ENCODE measurements at places on chromosomes 11 and 22. TPM values are rescaled to one million over a fixed set of nuclear protein-coding genes. Genes with fewer than 3 reads are reported as not detected.

GRCh38 chr11:59550368-59550841 is 39.1 kb downstream of the OR4D9 start:
- peak overlapping the region; percentile 89 for H3K4me3 ChIP-seq
- H3K4me1 ChIP-seq, result peaks cover 24% of the 10 kb centered on the region
- H3K27ac ChIP-seq, result peak overlapping the region; percentile 94
- H3K36me3 ChIP-seq, result no peaks in the 10 kb centered on the region

- no peak overlapping the region for H3K4me3 ChIP-seq
- H3K27ac ChIP-seq, result no peak overlapping the region
- DNase-seq, result no peak
- peaks cover 3% of the 10 kb centered on the region for H3K36me3 ChIP-seq
- H3K27me3 ChIP-seq, result no peaks in the 10 kb centered on the region
- no peaks in the 10 kb centered on the region for H3K4me1 ChIP-seq
Measured at GRCh38 chr11:61279934-61280659, 15.0 kb downstream of the VWCE start.

- H3K27ac ChIP-seq, result no peak overlapping the region
- no peaks in the 10 kb centered on the region for H3K36me3 ChIP-seq
- DNase-seq, result no peak
- no peak overlapping the region for H3K4me3 ChIP-seq
- H3K27me3 ChIP-seq, result peaks cover 5% of the 10 kb centered on the region
- H3K4me1 ChIP-seq, result no peaks in the 10 kb centered on the region
Measured at GRCh38 chr11:13114566-13115379, 105.7 kb downstream of the RASSF10 start.

GRCh38 chr11:78694152-78694551 is 119.5 kb upstream of the NARS2 start:
- H3K4me3 ChIP-seq, result no peak overlapping the region
- no peaks in the 10 kb centered on the region for H3K36me3 ChIP-seq
- H3K27me3 ChIP-seq, result peaks cover 17% of the 10 kb centered on the region

GRCh38 chr22:46066691-46067090 is 83.6 kb upstream of the PPARA start:
- no peaks in the 10 kb centered on the region for H3K36me3 ChIP-seq
- H3K27me3 ChIP-seq, result no peaks in the 10 kb centered on the region
- no peak for DNase-seq
- no peak overlapping the region for H3K4me3 ChIP-seq
- peaks cover 21% of the 10 kb centered on the region for H3K4me1 ChIP-seq
- peak overlapping the region; percentile 1 for H3K27ac ChIP-seq

DNA sequence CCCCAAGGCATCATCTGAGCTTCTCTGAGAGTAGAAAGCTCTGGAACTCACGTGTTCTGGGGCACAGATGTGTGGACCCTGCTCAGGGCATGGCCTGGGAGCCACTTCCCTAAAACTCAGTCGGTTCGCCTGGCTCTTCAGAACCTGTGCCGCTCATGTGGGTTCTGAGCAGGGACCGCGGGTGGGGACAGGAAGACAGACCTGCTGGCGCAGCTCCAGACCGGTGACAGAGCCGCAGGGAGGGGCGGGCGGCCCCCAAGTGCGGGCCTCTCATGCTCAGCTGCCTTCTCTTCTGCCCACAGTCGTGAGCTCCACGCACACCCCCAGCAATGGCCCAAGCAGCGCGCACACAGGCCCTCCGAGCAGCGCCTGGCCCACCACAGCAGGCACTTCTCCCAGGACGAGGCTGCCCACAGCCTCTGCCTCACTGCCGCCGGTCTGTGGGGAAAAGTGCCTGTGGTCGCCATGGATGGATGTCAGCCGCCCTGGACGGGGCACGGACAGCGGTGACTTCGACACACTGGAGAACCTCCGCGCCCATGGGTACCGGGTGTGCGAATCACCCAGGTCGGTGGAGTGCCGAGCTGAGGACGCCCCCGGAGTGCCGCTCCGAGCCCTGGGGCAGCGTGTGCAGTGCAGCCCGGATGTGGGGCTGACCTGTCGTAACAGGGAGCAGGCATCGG is 24.2 kb downstream of the MUC5AC start:
- no peak overlapping the region for H3K4me3 ChIP-seq
- H3K36me3 ChIP-seq, result no peaks in the 10 kb centered on the region
- H3K27ac ChIP-seq, result no peak overlapping the region
- H3K27me3 ChIP-seq, result no peaks in the 10 kb centered on the region
- DNase-seq, result no peak
- H3K4me1 ChIP-seq, result no peaks in the 10 kb centered on the region

GRCh38 chr11:100630898-100631297 is 56.2 kb upstream of the ARHGAP42 start:
- H3K4me1 ChIP-seq, result no peaks in the 10 kb centered on the region
- H3K4me3 ChIP-seq, result no peak overlapping the region
- no peaks in the 10 kb centered on the region for H3K36me3 ChIP-seq

GRCh38 chr11:134757633-134758032 is 345.6 kb upstream of the B3GAT1 start:
- no peaks in the 10 kb centered on the region for H3K36me3 ChIP-seq
- no peak for DNase-seq
- H3K4me1 ChIP-seq, result no peaks in the 10 kb centered on the region
- no peaks in the 10 kb centered on the region for H3K27me3 ChIP-seq

GRCh38 chr22:24216541-24217209 is 28.2 kb downstream of the GGT5 start:
- no peak overlapping the region for H3K27ac ChIP-seq
- no peaks in the 10 kb centered on the region for H3K4me1 ChIP-seq
- H3K36me3 ChIP-seq, result no peaks in the 10 kb centered on the region
- no peak for DNase-seq
- no peak overlapping the region for H3K4me3 ChIP-seq

- H3K36me3 ChIP-seq, result no peaks in the 10 kb centered on the region
- no peak overlapping the region for H3K4me3 ChIP-seq
- H3K27ac ChIP-seq, result no peak overlapping the region
- peaks cover 3% of the 10 kb centered on the region for H3K27me3 ChIP-seq
Measured at GRCh38 chr11:117584056-117584830, 212.8 kb downstream of the DSCAML1 start.

- H3K27ac ChIP-seq, result no peak overlapping the region
- H3K36me3 ChIP-seq, result no peaks in the 10 kb centered on the region
- DNase-seq, result no peak
Measured at GRCh38 chr11:132942611-132943356, 589.5 kb downstream of the OPCML start.

DNA sequence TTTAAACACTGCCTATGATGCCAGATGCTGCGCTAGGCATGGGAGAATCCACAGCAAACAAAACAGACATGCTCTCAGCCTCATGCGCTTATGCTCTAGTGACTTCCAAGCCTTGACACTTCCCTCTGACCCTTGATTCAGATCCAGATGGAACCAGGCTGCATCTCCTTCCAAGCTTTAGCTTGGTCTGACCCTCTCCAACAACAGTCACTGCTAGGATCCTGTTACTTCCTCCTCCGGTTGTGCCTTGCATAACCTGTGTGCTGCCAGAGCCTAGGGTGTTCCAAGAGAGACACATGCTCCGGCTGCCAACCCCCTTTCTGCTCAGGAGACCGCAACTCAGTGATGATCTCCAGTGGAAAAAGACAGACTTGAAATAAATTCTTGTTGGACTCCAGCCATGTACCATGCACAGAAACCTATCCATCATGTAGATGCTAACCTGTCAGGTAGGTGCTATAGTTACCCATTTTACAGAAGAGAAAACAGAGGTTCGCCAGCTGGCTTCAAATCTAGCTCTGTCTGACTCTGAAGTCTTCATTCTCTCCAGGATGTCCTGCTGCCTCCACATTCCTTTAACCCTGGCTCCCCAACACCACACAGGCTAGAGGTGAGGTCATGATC is 136.3 kb upstream of the TEAD1 start:
- DNase-seq, result no peak
- no peak overlapping the region for H3K27ac ChIP-seq
- H3K4me1 ChIP-seq, result no peaks in the 10 kb centered on the region
- H3K27me3 ChIP-seq, result peaks cover 4% of the 10 kb centered on the region
- H3K36me3 ChIP-seq, result no peaks in the 10 kb centered on the region

Gene MORC2
- total RNA-seq, result 42.1 TPM

Gene CYB5R2
- 4.5 TPM for total RNA-seq

Gene IL10RA
- 147 TPM for total RNA-seq

Gene APOA4
- not detected for total RNA-seq

Gene PDE2A
- total RNA-seq, result 0.62 TPM

Gene IFITM1
- 256 TPM for total RNA-seq
